CD4-positive, alpha-beta T cell treated with Interleukin-4 for 4 hours (primary cell): ENCODE measurements at places on chromosomes 5 and 9.

DNA sequence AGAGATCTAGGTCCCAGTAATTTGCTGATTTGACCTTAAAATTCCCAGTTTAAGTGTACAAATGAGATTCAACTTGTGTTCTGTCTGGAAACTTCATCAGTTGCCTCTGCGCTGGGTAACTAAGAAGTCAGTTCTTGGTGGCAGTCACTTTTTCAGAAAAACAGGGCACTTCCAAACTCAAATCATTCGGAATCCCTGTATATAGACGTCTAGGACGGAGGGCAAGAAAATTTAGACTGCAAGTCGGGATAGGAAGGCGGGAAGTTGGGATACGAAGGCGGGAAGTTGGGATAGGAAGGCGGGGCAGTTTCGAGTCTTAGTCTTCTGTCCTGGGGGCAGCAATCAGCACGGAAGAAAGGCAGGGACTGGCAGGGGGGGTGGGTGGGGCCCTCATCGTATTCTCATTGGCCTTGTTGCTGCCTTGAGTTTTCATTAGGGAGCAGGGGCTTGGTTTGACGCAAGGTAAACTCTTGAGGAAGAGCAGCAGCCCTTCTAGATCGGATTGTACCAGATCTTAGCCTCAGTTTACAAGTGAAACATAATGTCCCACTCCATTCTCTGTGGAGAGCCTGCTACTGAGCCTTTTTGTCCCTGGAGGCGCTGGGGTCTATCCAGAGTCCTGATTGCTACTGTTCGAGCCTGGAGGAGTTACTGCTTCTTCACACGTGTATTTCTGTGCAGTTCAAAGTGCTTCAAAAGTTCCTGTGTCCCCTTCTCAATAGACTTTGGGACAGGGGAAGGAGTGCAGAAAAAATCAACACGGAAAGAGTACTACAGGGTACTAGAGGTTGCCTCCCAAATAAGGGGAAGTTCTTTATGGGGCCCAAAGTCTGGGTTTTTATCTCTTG, 2.7 kb upstream of the PURA start:
- DNase-seq, result no peak

DNA sequence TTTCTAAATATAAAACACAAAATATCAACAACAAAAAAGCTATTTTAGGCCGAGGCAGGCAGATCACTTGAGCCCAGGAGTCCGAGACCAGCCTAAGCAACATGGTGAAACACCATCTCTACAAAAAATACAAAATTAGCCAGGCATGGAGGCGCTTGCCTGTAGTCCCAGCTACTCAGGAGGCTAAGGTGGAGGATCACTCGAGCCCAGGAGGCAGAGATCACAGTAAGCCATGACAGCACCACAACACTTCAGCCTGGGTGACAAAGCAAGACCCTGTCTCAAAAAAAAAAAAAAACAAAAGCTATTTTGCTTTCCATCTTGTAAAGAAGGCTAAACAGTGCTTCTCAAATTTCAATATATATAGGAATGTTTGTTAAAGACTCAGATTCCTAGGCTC, 11.3 kb downstream of the C5orf15 start:
- DNase-seq, result no peak

GRCh38 chr5:1243487-1244130, 18.4 kb downstream of the SLC6A18 start:
- no peak for DNase-seq

DNA sequence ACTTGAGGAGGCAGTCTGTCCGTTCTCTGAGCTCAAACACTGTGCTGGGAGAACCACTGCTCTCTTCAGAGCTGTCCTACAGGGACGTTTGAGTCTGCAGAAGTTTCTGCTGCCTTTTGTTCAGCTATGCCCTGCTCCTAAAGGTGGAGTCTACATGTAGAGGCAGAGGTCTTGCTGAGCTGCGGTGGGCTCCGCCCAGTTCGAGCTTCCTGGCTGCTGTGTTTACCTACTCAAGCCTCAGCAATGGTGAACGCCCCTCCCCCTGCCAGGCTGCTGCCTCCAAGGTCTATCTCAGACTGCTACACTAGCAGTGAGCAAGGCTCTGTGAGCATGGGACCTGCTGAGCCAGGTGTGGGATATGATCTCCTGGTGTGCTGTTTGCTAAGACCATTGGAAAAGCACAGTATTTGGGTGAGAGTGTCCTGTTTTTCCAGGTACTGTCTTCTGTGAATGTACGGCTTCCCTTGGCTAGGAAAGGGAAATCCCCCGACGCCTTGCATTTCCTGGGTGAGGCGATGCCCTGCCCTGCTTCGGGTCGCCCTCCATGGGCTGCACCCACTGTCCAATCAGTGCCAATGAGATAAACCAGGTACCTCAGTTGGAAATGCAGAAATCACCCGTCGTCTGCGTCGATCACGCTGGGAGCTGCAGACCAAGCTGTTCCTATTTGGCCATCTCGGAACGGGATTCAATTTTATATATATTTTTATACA, 58.5 kb downstream of the CNTRL start:
- peak; percentile 83 for DNase-seq

DNA sequence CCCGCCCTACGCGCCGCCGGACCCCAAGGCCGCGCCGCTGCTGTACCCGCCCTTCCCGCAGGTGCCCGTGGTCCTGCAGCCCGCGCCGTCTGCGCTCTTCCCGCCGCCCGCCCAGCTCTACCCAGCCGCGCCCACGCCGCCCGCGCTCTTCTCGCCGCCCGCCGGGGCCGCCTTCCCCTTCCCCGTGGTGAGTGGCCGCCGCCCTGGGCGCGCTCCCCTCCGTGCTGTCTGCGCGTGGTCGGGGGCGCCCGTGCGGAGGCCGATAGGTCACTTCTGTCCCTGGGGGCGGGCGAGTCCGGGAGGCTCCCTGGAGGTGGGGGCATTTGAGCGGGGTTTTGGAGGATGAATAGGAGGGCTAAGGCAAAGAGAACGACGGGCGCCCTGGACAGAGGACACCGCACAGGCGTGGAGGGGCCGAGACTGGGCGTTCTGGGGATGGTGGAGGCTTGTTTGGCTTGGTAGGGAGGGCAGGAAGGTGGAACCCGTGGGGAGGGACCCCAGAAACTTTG, 9.6 kb downstream of the PRRT1B start:
- DNase-seq, result no peak

DNA sequence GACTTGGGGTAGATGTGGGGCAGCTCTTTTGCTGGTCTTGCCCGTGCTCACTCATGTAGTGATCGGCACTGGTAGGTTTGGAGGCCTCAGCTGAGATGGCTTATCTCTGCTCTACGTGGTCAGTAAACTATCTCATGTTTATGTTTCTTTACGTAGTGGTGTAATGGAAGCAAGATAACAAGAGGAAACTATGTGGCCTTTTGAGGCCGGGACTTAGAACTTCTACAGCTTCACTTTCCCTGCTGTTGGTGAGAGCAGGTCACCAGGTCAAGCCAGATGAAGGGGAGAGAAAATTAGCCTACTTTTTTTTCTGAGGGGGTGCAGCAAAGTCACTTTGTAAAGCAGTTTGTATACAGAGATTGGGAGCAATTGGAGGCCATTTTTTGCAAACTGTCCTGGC, 8.5 kb downstream of the FOCAD start:
- DNase-seq, result no peak

- no peak for DNase-seq
These were observed 106.1 kb upstream of the PHYKPL start for GRCh38 chr5:178338750-178339144.

DNA sequence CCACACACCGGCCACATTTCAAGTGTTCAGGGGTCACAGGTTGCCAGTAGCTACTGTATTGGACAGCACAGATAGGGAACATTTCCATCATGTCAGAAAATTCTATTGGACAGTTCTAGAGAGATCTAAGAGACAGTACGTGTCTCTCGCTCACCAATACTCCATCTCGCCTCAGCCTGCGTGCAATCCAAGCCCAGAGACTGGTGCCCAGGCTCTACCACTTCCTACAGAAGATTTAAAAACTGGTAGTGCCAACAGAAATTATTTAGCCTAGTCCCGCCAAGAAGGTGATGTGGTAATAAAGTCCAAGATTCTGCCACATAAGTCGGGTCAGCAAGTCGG, 390 bp upstream of the SNX2 start:
- no peak for DNase-seq
